Aortic smooth muscle cell (primary cell): ENCODE measurements at places on chromosomes 16 and 17. TPM values are rescaled to one million over a fixed set of nuclear protein-coding genes. Genes with fewer than 3 reads are reported as not detected.

Gene WWOX
- 24.6 TPM in 2 replicates for total RNA-seq

Gene SLFN14
- not detected in 2 replicates for total RNA-seq

Gene GINS2
- 6.3 and 9.2 TPM in 2 replicates for total RNA-seq

Gene ABHD15
- 7.6 and 8.5 TPM in 2 replicates for total RNA-seq

Gene XYLT1
- 7.4 and 8.5 TPM in 2 replicates for total RNA-seq

Gene KRTAP9-4
- not detected in 2 replicates for total RNA-seq

Gene ZG16
- total RNA-seq, result not detected in 2 replicates

Gene LRRC37A
- total RNA-seq, result 1.1 and 1.7 TPM in 2 replicates

Gene FMNL1
- 0.06 and 0.13 TPM in 2 replicates for total RNA-seq

Gene SLC13A5
- not detected in 2 replicates for total RNA-seq

Gene SLC6A2
- not detected in 2 replicates for total RNA-seq
